Daoy (cell line): ENCODE measurements at places on chromosomes 11 and 22. TPM values are rescaled to one million over a fixed set of nuclear protein-coding genes. Genes with fewer than 3 reads are reported as not detected.

PKP3 gene
- total RNA-seq = 7.3 and 22.9 TPM in 2 replicates

LDLRAD3 gene
- 6.1 and 7.4 TPM in 2 replicates for total RNA-seq

TMEM121B gene
- total RNA-seq = 0.11 and 0.21 TPM in 2 replicates

FTH1 gene
- 184 and 219 TPM in 2 replicates for total RNA-seq

DMC1 gene
- 0.06 TPM in 1 of 2 replicates, not detected in the other for total RNA-seq

NRIP3 gene
- 27.4 and 34.8 TPM in 2 replicates for total RNA-seq

PAMR1 gene
- total RNA-seq = 0.17 and 0.33 TPM in 2 replicates

RGL4 gene
- total RNA-seq = not detected in 2 replicates

TSSK2 gene
- total RNA-seq = not detected in 2 replicates

BEST1 gene
- 0.65 TPM in 1 of 2 replicates, not detected in the other for total RNA-seq

TM7SF2 gene
- 3.2 and 4.0 TPM in 2 replicates for total RNA-seq

CALCA gene
- total RNA-seq = not detected in 2 replicates

NCR3LG1 gene
- 0.69 and 1.5 TPM in 2 replicates for total RNA-seq

ENDOD1 gene
- 13.6 and 16.2 TPM in 2 replicates for total RNA-seq

SLC1A2 gene
- total RNA-seq = 0.03 and 0.17 TPM in 2 replicates

TBC1D10A gene
- 20.8 and 35.5 TPM in 2 replicates for total RNA-seq

HPX gene
- total RNA-seq = 0.06 TPM in 1 of 2 replicates, not detected in the other

AMOTL1 gene
- 14.9 and 16.2 TPM in 2 replicates for total RNA-seq

MAPK8IP1 gene
- total RNA-seq = 6.6 and 8.5 TPM in 2 replicates

FREY1 gene
- total RNA-seq = 0.23 and 0.39 TPM in 2 replicates

CCS gene
- total RNA-seq = 15.0 and 18.1 TPM in 2 replicates

PANX3 gene
- not detected in 2 replicates for total RNA-seq
